Right renal cortex interstitium (tissue), 3 donors: ENCODE measurements at places on chromosomes 1 and 21. TPM values are rescaled to one million over a fixed set of nuclear protein-coding genes. Genes with fewer than 3 reads are reported as not detected.

The TMOD4 gene
- 0.48 TPM for polyA plus RNA-seq

The TDRD5 gene
- polyA plus RNA-seq: 4.4 TPM

The SLC50A1 gene
- polyA plus RNA-seq: 57.0 TPM

The HPDL gene
- polyA plus RNA-seq: 3.2 TPM

The LEMD1 gene
- 3.6 TPM for polyA plus RNA-seq

The CFHR1 gene
- 0.21 TPM for polyA plus RNA-seq

The ETV3 gene
- polyA plus RNA-seq: 28.5 TPM

The NHLH1 gene
- 0.08 TPM for polyA plus RNA-seq

The KIF17 gene
- 3.9 TPM for polyA plus RNA-seq

The ZNF648 gene
- 0.33 TPM for polyA plus RNA-seq

The FLG2 gene
- polyA plus RNA-seq: 0.03 TPM

The CD1E gene
- polyA plus RNA-seq: 0.36 TPM

The CEP104 gene
- polyA plus RNA-seq: 37.0 TPM

The SPRR1B gene
- not detected for polyA plus RNA-seq

The CTSE gene
- 0.19 TPM for polyA plus RNA-seq

The DYNLT5 gene
- 1.7 TPM for polyA plus RNA-seq

The C1orf115 gene
- 27.9 TPM for polyA plus RNA-seq

The PLA2G5 gene
- not detected for polyA plus RNA-seq

The ESPN gene
- polyA plus RNA-seq: 10.4 TPM

The PPM1J gene
- 0.71 TPM for polyA plus RNA-seq

The C1orf141 gene
- 0.32 TPM for polyA plus RNA-seq

The CD244 gene
- polyA plus RNA-seq: 0.29 TPM

The TLR5 gene
- polyA plus RNA-seq: 6.4 TPM

The PRXL2B gene
- polyA plus RNA-seq: 39.1 TPM

The L1TD1 gene
- polyA plus RNA-seq: 4.6 TPM

The OR2M5 gene
- polyA plus RNA-seq: not detected

The PDZK1 gene
- 210 TPM for polyA plus RNA-seq

The NUP210L gene
- polyA plus RNA-seq: 0.03 TPM

The ICOSLG gene
- polyA plus RNA-seq: 6.1 TPM

The OR6F1 gene
- not detected for polyA plus RNA-seq

The SPOCD1 gene
- polyA plus RNA-seq: 0.45 TPM

The TCEA3 gene
- polyA plus RNA-seq: 44.9 TPM

The CACNA1E gene
- 0.51 TPM for polyA plus RNA-seq

The TRABD2B gene
- polyA plus RNA-seq: 17.2 TPM

The CCDC181 gene
- 12.9 TPM for polyA plus RNA-seq

The RBM11 gene
- 4.7 TPM for polyA plus RNA-seq

The IQGAP3 gene
- polyA plus RNA-seq: 11.7 TPM

The SYT6 gene
- 1.3 TPM for polyA plus RNA-seq

The PTTG1IP gene
- 262 TPM for polyA plus RNA-seq

The CYP4A22 gene
- polyA plus RNA-seq: 5.1 TPM

The GBP5 gene
- polyA plus RNA-seq: 0.33 TPM

The HHAT gene
- 15.2 TPM for polyA plus RNA-seq

The RAD54L gene
- polyA plus RNA-seq: 12.8 TPM

The TSNAX gene
- polyA plus RNA-seq: 69.1 TPM

The FMO4 gene
- polyA plus RNA-seq: 14.7 TPM

The SYPL2 gene
- polyA plus RNA-seq: 6.7 TPM

The FCRL2 gene
- polyA plus RNA-seq: 0.11 TPM

The CCDC27 gene
- polyA plus RNA-seq: 0.30 TPM

The CACHD1 gene
- polyA plus RNA-seq: 56.8 TPM

The FALEC gene
- 0.40 TPM for polyA plus RNA-seq

The RAP1GAP gene
- 20.7 TPM for polyA plus RNA-seq
